ENCODE measurements at places on chromosomes 7 and 10.

DNA sequence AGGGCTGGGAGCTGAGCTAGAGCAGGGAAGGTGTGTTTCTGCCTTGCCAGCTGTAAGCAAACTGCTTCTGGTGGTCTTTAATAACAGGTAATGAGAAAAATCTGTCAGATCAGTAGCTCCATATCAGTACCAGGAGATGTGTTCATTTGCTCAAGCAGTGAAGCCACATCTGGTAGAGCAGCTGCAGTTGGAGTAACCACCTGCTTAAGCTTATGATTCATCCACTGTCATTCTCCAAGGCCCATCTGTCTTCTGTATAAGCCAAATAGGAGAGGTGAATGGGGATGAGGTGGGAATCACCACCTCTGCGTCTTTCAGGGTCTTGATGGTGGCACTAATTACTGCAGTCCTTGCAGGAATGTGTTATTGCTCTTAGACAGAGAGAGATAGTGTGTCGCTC, 18.4 kb upstream of the COBL start:
- DNase-seq, result no peak

- peak; percentile 54 for DNase-seq
These were observed 107.2 kb downstream of the EPC1 start for GRCh38 chr10:32239769-32240168.

GRCh38 chr10:31000071-31000782, 31.4 kb downstream of the ZNF438 start:
- DNase-seq, result no peak

DNA sequence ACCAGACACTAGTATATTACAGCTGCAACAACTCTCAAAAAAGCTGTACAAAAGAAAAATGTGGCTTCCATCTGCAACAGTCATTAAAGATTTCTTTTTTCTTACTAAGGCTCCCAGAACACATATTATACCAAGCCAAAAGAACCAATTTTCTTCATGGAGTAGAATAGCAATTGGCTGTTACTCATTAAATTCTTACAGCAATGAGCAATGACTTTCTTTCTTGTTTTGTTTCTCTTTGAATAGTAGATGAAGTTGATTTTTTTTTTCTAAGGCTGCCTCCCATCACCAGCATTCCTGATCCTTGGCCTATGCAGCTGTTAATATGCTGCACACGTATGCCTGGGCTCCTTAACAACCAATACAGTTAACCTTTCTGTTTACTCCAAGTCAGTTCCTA, 36.6 kb upstream of the SPOCK2 start:
- peak; percentile 34 for DNase-seq

- no peak for DNase-seq
These were observed at the start of gene CNNM1 for GRCh38 chr10:99329304-99329553. CNNM1 (plus strand) TSS chr10:99329356; CDS start chr10:99329388, 32 bp downstream.

DNA sequence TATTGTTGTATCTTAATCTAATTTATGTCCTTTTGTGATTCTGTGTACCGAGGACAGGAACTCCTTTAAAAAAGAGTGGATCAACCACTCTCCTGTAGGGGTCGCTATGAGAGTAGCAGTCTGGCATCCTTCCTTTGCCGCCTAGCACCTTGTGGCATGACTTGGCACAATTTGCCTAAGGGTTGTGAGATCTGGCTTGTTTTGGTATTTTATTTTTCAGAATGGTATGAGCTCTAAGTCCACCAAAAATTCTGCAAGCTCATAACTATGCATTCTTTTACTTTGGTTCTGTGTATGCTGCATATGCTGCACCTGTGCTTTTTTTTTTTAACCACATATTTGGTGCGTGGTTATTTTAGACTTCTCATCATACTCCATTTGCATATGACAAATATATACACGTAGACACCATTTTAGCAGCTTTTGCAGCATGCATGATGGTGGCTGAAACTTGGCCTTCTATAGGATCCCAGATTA, 112.8 kb downstream of the CDK14 start:
- DNase-seq, result no peak

DNA sequence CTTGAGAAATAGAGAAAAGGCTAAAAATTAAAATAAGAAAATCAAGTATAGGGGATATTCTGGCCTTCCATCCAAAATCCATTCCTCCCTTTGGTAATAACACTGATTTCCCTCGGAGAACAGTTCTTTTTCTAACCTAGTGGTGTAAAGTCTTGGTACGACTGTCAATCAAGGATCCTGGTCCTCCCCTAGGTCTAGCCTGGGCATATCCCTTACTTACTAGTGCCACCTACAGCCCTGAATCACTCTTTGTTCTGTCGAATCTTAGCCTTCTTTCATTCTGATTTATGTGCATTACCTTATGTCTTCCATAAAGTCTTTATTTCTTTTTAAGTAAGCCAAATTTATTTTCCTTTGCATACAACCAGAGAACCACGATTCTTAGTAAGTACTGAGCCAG, 298.7 kb upstream of the LRRTM3 start:
- no peak for DNase-seq

All from non-pigmented ciliary epithelial cell (primary cell).